B cell (primary cell): ENCODE measurements at places on chromosomes 2 and 18. TPM values are rescaled to one million over a fixed set of nuclear protein-coding genes. Genes with fewer than 3 reads are reported as not detected.

DNA sequence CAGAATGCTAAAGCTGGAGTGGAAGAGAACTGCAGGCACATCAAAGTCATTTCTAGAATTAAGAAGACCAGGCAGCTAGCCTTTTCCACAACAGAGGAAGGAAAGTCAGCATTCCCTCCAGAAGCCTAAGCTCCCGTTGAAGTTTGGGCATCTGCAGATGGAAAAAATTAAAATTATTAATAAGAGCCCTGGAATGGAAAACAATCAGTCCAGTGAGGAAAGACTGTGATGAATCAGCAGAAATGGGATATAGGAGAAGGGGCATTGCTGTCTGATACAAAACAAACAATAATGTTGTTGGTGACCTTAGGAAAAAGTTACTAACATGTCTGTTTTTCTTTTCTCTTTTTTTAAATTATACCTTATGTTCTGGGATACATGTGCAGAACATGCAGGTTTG, 450.7 kb upstream of the SLC14A2 start:
- H3K36me3 ChIP-seq: no peaks in the 10 kb centered on the region
- no peak for DNase-seq
- no peaks in the 10 kb centered on the region for H3K27me3 ChIP-seq
- H3K4me1 ChIP-seq: peaks cover 8% of the 10 kb centered on the region
- no peak overlapping the region for H3K4me3 ChIP-seq
- H3K27ac ChIP-seq: no peak overlapping the region

DNA sequence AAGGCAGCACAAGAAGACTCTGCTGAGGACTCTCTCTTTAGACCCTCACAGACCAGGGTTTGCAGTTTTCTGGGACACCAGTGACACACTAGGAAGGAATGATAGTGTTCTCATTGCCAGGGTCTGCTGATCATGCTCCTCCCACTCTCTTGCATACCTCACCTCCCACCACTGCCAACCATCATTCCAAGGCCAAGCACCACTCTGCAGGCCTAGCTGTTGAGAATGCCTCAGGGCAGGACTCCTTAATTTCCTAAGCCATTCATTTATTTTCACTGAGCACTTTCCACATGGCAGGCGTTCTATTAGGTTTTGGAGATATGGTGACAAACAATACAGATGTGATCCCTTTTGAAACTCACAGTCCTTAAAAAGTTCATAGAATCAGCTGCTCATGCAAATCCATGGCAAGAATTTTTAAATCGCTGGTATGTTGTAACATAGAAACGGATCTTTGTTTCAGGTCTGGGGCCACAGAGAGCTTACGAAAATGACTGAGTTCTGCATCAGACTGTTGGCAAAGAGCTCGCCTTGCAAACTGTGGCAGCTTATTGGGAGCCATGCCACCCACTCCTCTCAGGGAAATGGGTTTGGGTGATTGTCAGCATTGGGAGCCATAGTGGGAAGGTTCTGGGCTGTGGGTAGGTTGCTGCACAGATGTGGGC, 78.5 kb downstream of the XDH start:
- H3K4me3 ChIP-seq: no peak overlapping the region
- DNase-seq: no peak
- no peaks in the 10 kb centered on the region for H3K4me1 ChIP-seq
- no peaks in the 10 kb centered on the region for H3K36me3 ChIP-seq

- no peaks in the 10 kb centered on the region for H3K27me3 ChIP-seq
- DNase-seq: no peak
- H3K36me3 ChIP-seq: no peaks in the 10 kb centered on the region
- H3K4me3 ChIP-seq: peak overlapping the region; percentile 90
Measured at GRCh38 chr2:20650393-20650876, 463 bp downstream of the HS1BP3 start.

The ANKRD53 gene
- 0.84 and 1.4 TPM in 2 replicates for total RNA-seq

DNA sequence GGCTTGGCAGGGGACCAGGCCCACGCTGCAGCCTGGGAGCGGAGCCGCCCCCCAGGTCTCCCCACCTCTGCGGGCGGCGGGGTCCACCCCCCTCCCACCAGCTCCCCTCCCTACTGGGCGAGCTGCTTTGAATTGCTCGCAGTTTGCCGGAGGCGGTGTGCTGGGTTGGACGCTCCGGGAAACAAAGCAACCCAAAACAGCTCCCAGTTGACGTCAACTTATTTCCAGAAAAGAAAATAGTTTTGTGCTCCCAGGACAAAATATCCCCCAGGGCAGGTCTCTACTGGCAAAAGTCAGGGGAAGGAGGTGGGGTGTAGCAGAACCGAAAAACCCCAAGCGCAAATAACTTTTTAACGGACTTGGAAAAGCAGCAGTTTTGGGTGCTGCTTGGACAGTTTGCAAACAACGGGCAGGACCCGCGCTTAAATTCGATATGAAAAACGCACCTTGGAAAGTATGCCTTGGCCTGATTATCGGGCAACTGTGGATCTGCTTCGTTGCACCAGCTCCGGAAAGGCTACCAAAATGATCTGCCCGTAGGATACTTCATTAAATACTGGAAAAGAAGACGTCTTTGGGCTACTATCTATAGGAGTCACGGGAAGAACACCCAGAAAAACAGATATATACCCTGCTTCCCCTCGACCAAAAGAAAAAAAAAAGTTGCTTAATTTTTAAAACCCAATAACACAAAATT, 2.8 kb upstream of the KCTD1 start:
- H3K27ac ChIP-seq: no peak overlapping the region
- no peaks in the 10 kb centered on the region for H3K27me3 ChIP-seq
- peak; percentile 23 for DNase-seq
- no peaks in the 10 kb centered on the region for H3K36me3 ChIP-seq
- peaks cover 26% of the 10 kb centered on the region for H3K4me1 ChIP-seq

DNA sequence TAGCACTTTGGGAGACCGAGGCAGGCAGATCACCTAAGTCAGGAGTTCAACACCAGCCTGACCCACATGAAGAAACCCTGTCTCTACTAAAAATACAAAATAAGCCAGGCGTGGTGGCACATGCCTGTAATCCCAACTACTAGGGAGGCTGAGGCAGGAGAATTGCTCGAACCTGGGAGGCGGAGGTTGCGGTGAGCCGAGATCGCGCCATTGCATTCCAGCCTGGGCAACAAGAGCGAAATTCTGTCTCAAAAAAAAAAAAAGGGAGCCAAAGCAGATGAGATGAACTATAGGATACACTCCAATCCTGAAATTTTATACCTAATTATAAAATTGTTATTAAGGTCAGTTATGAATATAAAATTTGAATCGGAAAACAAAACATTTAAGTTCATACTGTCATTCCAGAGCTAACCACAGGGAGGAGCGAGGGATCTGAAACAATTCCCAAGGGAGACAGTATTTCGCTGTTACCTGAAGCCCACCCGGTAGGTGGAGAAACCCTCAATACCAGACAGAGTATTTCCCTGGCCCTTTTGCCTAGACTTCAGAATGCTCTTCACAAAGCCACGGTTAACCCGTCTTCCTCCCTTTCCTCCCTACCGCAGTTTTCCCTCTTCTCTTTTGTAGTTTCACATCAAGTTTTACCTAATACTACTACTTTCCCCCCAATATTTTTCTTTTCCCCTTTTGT, 1.4 kb downstream of the PPM1G start:
- H3K27ac ChIP-seq: no peak overlapping the region
- no peaks in the 10 kb centered on the region for H3K36me3 ChIP-seq
- H3K4me3 ChIP-seq: peak overlapping the region; percentile 95
- no peaks in the 10 kb centered on the region for H3K27me3 ChIP-seq
- DNase-seq: peak; percentile 52
- H3K4me1 ChIP-seq: peaks cover 15% of the 10 kb centered on the region

DNA sequence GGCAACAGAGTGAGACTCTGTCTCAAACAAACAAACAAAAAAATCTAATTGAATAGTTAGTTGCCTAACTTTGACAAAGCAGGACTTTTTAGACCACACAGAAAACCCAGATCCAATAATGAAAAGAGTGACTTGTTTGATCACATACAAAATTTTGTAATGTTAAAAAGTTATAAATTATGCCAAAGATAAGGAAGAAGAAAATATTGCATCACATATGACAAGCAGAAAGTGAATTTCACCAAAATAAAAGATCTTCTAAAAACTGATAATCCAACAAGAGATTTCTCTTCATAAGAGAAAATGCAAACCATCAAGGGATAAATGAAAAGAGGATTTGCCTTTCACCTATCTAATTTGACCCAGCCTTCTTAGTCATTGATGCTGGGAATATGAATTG, 2.8 kb upstream of the RMP24 start:
- H3K4me3 ChIP-seq: no peak overlapping the region
- H3K27me3 ChIP-seq: no peaks in the 10 kb centered on the region
- H3K4me1 ChIP-seq: peaks cover 38% of the 10 kb centered on the region
- no peak for DNase-seq
- H3K36me3 ChIP-seq: peaks cover 8% of the 10 kb centered on the region

- H3K27ac ChIP-seq: no peak overlapping the region
- H3K27me3 ChIP-seq: no peaks in the 10 kb centered on the region
- no peak for DNase-seq
- H3K36me3 ChIP-seq: no peaks in the 10 kb centered on the region
- H3K4me3 ChIP-seq: no peak overlapping the region
- H3K4me1 ChIP-seq: no peaks in the 10 kb centered on the region
Measured at GRCh38 chr2:2569306-2569705, 238.2 kb upstream of the MYT1L start.

GRCh38 chr2:74585406-74586185, 31.1 kb downstream of the DOK1 start:
- DNase-seq: peak; percentile 27
- H3K27ac ChIP-seq: no peak overlapping the region
- H3K36me3 ChIP-seq: no peaks in the 10 kb centered on the region
- H3K4me3 ChIP-seq: no peak overlapping the region

The ITGB6 gene
- not detected in 2 replicates for total RNA-seq

DNA sequence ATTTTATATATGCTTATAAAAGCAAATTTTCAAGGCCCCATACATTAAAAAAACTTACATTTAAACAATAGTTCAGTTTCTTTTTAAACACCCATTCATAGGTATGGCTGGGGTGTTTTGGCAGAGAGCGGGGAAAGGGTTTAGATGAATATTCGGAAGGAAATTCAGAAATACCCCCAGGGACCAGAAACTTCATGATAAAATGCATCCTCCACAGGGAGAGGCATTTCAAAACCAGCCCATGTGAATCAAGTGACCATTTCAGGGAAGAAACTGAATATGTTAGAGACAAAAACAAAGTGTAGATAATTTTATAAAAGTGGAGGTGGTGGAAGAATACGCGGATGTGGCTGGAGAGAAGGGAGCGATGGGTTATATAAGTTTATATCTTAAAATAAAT, 327.1 kb downstream of the TGIF1 start:
- no peaks in the 10 kb centered on the region for H3K4me1 ChIP-seq
- no peaks in the 10 kb centered on the region for H3K27me3 ChIP-seq
- DNase-seq: no peak
- no peak overlapping the region for H3K4me3 ChIP-seq

The OTOS gene
- not detected in 2 replicates for total RNA-seq

The RAD51AP2 gene
- total RNA-seq: not detected in 2 replicates

DNA sequence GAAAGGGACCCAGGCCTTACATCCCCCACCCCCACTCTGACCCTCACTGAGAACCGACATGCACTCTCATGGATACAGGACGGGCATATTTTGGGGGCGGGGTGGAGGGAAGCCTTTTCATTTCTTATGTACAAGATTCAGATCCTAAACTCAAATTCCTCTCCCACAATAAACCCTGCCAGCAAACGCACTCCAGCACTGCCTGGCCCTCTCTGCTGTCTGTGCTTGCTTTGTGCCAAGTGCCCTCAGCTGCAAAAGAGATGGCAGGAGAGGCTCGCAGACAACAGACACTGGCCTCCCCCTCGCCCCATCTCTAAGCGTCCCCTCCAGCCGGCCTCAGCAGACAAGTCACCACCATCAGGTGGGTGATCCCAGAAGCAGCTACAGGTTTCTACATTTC, 42.4 kb downstream of the FAM168B start:
- DNase-seq: no peak
- no peaks in the 10 kb centered on the region for H3K4me1 ChIP-seq
- H3K27ac ChIP-seq: no peak overlapping the region
- no peaks in the 10 kb centered on the region for H3K27me3 ChIP-seq

The ADD2 gene
- total RNA-seq: 21.7 and 22.3 TPM in 2 replicates

The NXPH2 gene
- total RNA-seq: not detected in 2 replicates

The FZD7 gene
- 2.1 TPM in 2 replicates for total RNA-seq

GRCh38 chr18:28961669-28962228, 784.8 kb upstream of the CDH2 start:
- DNase-seq: no peak
- H3K4me3 ChIP-seq: no peak overlapping the region
- no peak overlapping the region for H3K27ac ChIP-seq
- H3K36me3 ChIP-seq: no peaks in the 10 kb centered on the region

DNA sequence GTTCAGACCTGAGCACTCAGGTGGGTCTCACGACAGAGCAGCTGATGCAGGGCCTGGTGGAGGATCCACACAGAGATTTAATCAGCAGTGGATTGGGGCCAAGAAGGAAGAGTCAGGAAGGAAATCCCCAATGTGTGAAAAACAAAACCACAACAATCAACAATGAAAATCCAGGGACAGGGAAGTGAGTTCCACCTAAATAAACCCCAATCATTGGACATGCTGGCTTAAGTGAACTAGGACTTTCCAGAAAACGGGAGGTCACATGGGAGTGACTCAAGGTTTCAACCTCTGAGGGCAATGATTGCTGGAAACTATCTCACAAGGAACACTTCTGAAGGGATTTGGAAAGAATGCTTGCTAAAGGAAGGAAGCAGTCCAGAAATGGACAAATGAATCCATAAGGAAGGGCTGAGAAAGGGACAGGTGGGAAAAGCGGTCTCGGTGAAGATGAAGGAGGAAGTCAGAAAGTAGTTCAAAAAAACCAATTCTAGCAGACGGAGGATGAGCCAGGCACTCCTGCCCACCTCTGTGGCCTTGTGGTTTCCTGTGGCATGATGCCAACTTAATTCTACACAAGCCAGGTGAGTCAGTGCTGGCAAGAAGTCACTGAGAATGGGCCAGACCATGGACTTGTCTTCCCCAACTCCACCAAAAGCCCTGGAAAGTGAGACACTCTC, 15.4 kb upstream of the XDH start:
- no peak overlapping the region for H3K4me3 ChIP-seq
- H3K4me1 ChIP-seq: no peaks in the 10 kb centered on the region
- DNase-seq: no peak
- H3K27me3 ChIP-seq: no peaks in the 10 kb centered on the region
- no peak overlapping the region for H3K27ac ChIP-seq
- H3K36me3 ChIP-seq: no peaks in the 10 kb centered on the region

GRCh38 chr2:97740590-97741182, 27.3 kb downstream of the ZAP70 start:
- no peak overlapping the region for H3K4me3 ChIP-seq
- no peaks in the 10 kb centered on the region for H3K27me3 ChIP-seq
- H3K27ac ChIP-seq: no peak overlapping the region
- DNase-seq: peak; percentile 59
- peaks cover 12% of the 10 kb centered on the region for H3K4me1 ChIP-seq

The EXOC6B gene
- total RNA-seq: 22.3 and 22.6 TPM in 2 replicates

DNA sequence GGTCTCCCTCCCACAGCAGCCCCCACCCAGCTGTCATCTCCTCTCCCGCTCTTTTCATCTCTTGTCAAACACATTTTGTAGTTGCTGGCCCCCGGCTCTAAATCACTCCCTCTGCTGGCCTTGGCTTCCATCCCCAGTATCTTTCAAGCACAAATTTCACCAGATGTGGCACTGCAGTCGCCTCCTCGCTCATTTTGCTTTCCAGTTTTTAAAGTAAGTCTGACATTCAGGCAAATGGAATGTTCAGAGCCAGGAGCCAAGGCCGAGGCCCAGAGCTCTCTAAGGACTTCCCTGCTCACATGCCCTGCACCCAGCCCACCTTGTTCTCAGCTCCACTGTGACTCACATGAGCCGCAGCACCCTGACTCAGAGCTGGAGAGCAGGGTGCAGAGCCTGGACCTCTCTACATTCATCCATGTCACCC, 158.4 kb downstream of the GALNT14 start:
- H3K27me3 ChIP-seq: no peaks in the 10 kb centered on the region
- no peaks in the 10 kb centered on the region for H3K4me1 ChIP-seq

The ASXL3 gene
- total RNA-seq: 0.02 TPM in 1 of 2 replicates, not detected in the other
